Regular cardiac myocyte (primary cell): ENCODE measurements at places on chromosomes 1 and 21. TPM values are rescaled to one million over a fixed set of nuclear protein-coding genes. Genes with fewer than 3 reads are reported as not detected.

Gene GBP4
- 1.1 and 2.3 TPM in 2 replicates for total RNA-seq

Gene MFSD2A
- 5.4 and 6.1 TPM in 2 replicates for total RNA-seq

Gene ACTL8
- total RNA-seq = 0.19 TPM in 1 of 2 replicates, not detected in the other

Gene KCNQ4
- total RNA-seq = 0.19 and 0.28 TPM in 2 replicates

Gene AVPR1B
- not detected in 2 replicates for total RNA-seq

Gene TMEM69
- total RNA-seq = 6.7 and 8.7 TPM in 2 replicates

Gene BMP8B
- total RNA-seq = not detected in 2 replicates

Gene C1orf56
- total RNA-seq = 1.5 and 1.7 TPM in 2 replicates

Gene AKR7A3
- 0.19 and 0.28 TPM in 2 replicates for total RNA-seq

Gene GBP7
- total RNA-seq = not detected in 2 replicates
